ENCODE measurements at places on chromosomes 3 and 15.

DNA sequence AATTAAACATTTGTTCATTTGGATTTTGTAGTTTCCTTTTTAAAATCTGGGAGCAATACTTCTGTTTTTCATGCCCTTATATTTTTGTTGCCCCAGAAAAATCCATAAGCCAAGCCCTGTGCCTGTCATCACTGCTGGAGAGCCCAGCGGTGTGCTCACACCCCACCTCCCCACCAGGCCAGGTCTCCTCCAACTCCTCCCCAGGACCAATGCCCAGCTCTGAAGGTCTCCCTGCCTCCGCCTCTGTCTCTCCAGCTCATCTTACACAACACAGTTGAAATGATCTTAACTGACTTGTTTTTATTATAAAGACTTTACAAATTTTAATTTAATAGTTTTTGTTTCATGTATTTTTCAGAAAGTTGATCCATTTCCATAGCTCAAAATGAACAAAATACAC lies 66.4 kb downstream of the RHCG start:
- DNase-seq, result no peak

DNA sequence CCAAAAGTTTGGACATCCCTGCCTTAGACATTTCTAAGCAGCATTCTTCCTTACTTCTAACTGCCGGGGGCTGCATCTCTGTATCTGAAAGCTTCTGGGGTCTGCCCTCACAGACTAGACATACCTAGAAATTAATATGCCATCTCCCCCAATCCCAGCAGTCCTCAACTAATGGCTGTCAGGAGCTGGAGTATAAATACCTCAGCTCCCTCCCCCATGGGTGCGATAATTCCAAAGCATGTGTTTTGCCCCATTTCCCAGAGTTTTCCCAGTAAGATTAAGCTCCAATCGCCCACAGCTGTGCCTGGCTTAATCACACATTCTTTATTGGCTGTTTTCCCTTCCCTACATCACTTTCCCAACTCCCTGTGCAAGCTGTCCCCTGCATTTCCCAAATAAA lies 13.8 kb upstream of the VPS8 start:
- no peak for DNase-seq

DNA sequence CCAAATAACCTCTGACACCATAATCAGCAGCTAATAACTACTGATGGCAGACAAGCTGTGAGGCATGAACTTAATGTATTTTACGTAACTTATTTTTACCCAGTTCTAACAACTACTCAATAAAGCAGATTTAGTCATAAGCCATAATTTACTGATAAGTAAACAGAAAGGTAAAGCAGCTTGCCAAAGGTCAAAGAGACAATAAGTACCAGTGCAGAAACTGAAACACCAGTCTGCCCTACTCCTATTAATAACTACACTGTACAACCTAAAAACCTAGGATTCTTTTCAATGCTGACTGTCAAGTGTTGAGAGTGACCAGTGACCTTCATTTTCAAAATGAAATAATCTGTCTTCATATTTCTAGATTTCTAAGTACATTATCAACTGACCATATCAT lies 152.2 kb downstream of the NR2E3 start:
- no peak for DNase-seq

DNA sequence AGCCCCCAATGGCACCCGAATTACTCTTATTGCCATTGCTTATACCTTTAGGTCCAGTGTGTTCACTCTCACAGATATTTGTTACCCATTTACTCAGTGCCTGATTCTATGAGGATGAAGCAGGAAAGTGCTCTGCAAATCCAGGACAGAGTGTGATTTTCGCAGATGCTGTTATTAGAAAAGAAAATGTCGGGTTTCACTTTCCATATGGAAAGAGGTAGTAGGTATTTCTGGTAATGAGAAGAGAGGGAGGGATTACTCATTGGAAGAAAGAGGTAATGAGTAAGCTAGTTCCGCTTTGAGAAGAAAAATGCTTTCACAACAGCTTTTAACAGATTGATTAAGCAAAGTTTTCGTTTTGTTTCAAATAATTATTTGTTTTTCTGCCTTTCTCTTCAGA lies 336.3 kb upstream of the CFAP20DC start:
- no peak for DNase-seq

GRCh38 chr3:46925585-46925934 lies 48.0 kb downstream of the PTH1R start:
- DNase-seq, result no peak

GRCh38 chr15:99963096-99963825 lies 230.0 kb upstream of the LYSMD4 start:
- no peak for DNase-seq

GRCh38 chr3:64463981-64464380 lies 223.8 kb downstream of the ADAMTS9 start:
- no peak for DNase-seq
